ENCODE measurements at places on chromosomes 5 and 9.

DNA sequence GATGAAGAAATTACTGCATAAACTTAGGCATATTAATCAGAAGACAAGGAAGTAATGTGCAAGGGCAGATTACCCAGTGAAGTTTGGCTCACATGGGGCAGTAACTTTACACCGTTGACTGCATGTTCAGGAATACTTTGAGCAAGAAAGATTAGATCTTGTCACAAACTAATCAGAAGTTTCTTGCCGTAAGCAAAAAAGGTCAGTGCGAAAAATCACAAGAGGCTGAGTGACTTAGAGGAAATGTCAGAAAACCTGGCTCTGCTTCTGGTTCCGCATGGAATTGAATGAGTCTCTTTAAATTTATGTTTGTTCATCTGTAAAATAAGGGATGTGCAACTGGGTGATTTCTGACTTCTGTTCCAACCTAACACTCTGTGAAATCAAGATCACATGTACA is 64.4 kb downstream of the PARP8 start:
- H3K27me3 ChIP-seq = no peaks in the 10 kb centered on the region
- H3K27ac ChIP-seq = no peak overlapping the region
- H3K4me1 ChIP-seq = peaks cover 13% of the 10 kb centered on the region
- H3K36me3 ChIP-seq = no peaks in the 10 kb centered on the region
- DNase-seq = no peak

- no peaks in the 10 kb centered on the region for H3K36me3 ChIP-seq
- no peaks in the 10 kb centered on the region for H3K4me1 ChIP-seq
- no peak overlapping the region for H3K27ac ChIP-seq
- no peak overlapping the region for H3K4me3 ChIP-seq
- no peaks in the 10 kb centered on the region for H3K27me3 ChIP-seq
These were observed 10.6 kb upstream of the TRPC7 start for GRCh38 chr5:136375920-136376319.

GRCh38 chr9:137663584-137663983 is 44.8 kb downstream of the EHMT1 start:
- DNase-seq = no peak
- H3K27ac ChIP-seq = no peak overlapping the region
- no peak overlapping the region for H3K4me3 ChIP-seq
- H3K27me3 ChIP-seq = no peaks in the 10 kb centered on the region
- H3K4me1 ChIP-seq = peaks cover 23% of the 10 kb centered on the region

- H3K4me1 ChIP-seq = no peaks in the 10 kb centered on the region
- no peaks in the 10 kb centered on the region for H3K27me3 ChIP-seq
- H3K27ac ChIP-seq = no peak overlapping the region
These were observed 73.2 kb downstream of the WNK2 start for GRCh38 chr9:93256878-93257807.

- no peak overlapping the region for H3K4me3 ChIP-seq
- no peak for DNase-seq
- no peaks in the 10 kb centered on the region for H3K4me1 ChIP-seq
- H3K27ac ChIP-seq = no peak overlapping the region
- H3K27me3 ChIP-seq = peaks cover 17% of the 10 kb centered on the region
These were observed 64.0 kb downstream of the NSUN2 start for GRCh38 chr5:6568889-6569288.

DNA sequence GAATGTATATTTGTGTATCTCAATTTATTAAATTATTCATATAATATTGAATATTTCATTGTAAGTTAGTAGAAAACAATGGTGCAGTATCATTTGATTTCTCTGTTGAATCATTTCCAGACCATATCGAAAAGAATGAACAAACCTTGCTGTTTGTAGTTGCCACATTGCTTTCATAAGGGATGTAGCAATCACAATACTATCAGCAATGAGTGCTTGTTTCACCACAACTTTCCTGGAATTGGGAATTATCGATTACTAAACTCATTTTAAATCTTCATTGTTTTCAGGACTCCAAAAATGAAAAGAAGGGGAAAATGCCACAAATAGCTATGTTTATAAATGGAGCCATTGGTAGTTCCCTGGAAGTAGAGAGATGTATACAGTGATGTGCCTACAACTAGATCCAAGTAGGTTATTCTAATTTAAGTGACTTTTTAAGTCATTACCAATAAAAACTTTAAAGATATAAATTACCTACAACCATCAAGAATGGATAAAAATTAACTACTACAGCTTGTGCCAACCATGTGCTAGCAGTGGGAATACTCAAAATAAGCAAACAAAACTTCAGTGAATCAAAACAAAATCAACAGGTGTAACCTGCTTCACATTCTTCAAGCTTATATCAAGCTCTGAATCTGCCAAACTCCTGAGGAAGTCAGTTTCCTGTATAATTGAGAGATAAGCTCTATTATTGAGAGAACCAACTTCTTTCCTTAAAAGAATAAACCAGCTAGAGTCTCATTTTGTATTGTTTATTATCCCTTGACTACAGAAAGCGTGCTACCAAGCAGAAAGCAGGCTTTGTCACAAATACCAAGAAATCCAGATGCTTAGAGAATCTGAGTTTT is 358.6 kb downstream of the ADGRV1 start:
- no peak overlapping the region for H3K4me3 ChIP-seq
- H3K27me3 ChIP-seq = no peaks in the 10 kb centered on the region
- H3K4me1 ChIP-seq = no peaks in the 10 kb centered on the region
- H3K27ac ChIP-seq = no peak overlapping the region

- no peak for DNase-seq
- H3K4me3 ChIP-seq = no peak overlapping the region
- H3K36me3 ChIP-seq = no peaks in the 10 kb centered on the region
- peaks cover 7% of the 10 kb centered on the region for H3K4me1 ChIP-seq
- H3K27me3 ChIP-seq = peaks cover 8% of the 10 kb centered on the region
- H3K27ac ChIP-seq = no peak overlapping the region
These were observed 14.1 kb downstream of the S1PR3 start for GRCh38 chr9:89005323-89005722.

GRCh38 chr5:113082547-113082905 is 105.9 kb downstream of the DCP2 start:
- H3K27me3 ChIP-seq = no peaks in the 10 kb centered on the region
- DNase-seq = no peak
- H3K36me3 ChIP-seq = peaks cover 3% of the 10 kb centered on the region
- no peak overlapping the region for H3K4me3 ChIP-seq

DNA sequence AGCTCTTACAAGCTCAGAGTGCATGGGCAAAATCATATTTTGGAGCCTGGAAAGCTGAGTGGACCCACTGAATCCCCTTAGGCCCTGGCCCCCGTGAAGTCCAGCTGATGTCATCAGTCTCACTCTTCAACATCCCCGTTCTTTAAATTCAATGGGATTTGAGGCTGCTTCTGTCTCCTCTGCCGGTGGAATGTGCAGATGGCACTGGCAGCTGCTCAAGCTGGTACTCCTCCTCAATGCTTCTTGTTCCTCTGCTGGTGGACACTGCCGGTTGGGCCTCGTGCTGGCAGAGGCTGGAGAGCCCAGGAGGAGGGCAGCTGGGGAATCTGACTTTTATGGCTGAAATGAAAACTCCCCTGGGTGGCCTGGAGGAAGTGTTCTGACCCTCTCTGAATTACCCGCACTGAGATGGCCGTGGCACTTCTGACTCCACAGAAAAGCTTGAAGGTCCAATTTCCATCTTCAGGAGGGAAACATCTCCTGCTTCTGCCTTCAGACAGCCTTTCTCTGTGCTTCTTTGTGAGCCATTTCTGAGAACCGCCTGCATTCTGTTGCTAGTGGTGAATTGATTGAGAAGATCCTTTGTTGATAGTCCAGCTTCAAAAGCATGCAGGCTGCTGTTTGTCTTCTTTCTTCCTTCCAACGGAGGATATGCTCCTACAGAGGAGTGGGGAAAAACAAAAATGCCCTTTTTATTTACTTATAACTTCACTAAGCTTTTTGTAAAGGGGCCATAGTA is 298.9 kb downstream of the TMEM38B start:
- H3K4me3 ChIP-seq = no peak overlapping the region
- H3K4me1 ChIP-seq = no peaks in the 10 kb centered on the region
- no peak overlapping the region for H3K27ac ChIP-seq

- H3K4me1 ChIP-seq = no peaks in the 10 kb centered on the region
- no peak for DNase-seq
- H3K36me3 ChIP-seq = no peaks in the 10 kb centered on the region
- H3K27ac ChIP-seq = no peak overlapping the region
These were observed 29.1 kb upstream of the IL12B start for GRCh38 chr5:159359408-159359807.

DNA sequence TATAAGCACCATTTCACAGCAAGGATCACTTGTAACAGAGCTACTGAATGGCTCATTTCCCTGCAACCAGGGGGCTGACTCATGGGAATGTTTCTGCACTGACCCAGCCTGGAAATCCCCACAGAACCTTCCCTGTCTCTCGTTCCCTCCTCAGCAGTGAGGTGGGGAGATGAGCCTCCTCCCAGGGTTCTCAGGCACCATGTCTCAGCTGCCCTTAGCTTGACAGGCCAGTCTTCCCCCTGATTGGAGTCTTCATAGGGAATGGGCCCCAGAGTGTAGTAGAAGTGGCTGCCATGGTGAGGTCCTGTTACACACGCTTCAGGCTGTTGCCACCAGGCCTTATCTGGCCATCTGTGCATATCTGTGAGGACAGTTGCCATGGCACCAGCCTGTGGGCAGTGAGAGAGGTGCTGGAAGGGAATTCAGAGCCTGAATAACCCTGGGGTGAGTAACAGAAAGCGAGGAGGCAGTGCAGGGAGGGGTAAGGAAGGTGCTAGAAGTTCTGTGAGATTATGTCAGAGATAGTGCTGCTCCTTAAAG is 324.4 kb downstream of the ENC1 start:
- no peak overlapping the region for H3K27ac ChIP-seq
- H3K36me3 ChIP-seq = no peaks in the 10 kb centered on the region
- H3K27me3 ChIP-seq = no peaks in the 10 kb centered on the region
- H3K4me3 ChIP-seq = no peak overlapping the region

DNA sequence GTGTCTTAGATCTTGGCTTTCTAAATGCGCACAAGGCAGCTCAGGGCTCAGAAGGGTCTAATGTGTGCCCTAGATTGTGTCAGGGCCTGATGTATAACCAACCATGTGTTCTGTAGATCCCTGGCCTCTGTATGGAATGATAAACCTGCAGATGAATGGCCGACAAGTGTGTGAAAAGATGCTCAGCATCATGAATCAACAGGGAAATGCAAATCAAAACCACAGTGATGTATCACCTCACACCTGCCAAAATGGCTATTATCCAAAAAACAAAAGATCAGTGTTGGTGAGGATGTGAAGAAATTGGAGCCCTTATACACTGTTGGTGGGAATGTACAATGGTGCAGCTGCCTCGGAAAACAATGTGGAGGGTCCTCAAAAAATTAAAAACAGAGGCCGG is 489.8 kb downstream of the SEMA5A start:
- H3K4me1 ChIP-seq = no peaks in the 10 kb centered on the region
- no peak for DNase-seq
- no peaks in the 10 kb centered on the region for H3K36me3 ChIP-seq
- H3K27ac ChIP-seq = no peak overlapping the region
- no peak overlapping the region for H3K4me3 ChIP-seq

DNA sequence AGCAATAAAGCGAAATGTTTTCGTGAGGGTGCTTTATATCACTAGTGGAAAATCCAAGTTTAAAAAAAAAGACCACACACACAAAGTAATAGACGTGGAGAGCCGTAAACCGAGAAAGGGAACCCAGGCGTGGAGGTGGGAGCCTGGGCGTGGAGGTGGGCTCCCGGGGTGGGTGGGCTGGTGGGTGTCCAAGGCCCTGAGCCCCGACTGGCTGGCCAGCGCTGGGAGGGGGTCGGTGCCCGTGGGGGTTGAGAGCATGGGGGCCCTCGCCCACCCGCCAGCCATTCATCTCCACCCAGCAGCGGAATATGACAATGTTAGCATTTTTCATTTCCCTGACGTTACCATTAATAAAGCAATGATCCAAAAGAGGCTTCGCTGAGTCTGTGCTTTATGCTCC is 135.0 kb downstream of the MVB12B start:
- DNase-seq = no peak
- no peak overlapping the region for H3K27ac ChIP-seq
- no peak overlapping the region for H3K4me3 ChIP-seq
- H3K27me3 ChIP-seq = no peaks in the 10 kb centered on the region
- no peaks in the 10 kb centered on the region for H3K4me1 ChIP-seq
- H3K36me3 ChIP-seq = no peaks in the 10 kb centered on the region

DNA sequence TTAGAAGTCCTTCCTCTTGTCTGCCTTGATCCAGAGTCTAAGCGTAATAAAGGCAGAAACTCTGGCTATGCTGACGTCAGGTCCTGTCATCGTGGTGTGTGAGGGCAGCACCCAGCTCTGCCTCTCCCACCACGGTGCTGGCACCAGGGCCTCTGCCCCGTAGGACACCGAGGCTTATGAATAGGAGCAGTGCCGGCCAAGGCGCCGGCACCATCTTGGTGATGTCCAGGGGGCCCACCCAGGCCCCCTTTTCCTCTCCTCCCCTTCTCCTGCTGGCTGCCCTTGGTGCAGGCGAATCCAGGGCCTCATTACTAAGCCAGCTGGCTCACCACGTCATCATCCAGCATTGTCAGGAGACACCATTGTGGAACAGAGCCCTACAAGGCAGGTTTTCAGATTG is 252.3 kb downstream of the FANCC start:
- H3K4me1 ChIP-seq = no peaks in the 10 kb centered on the region
- H3K36me3 ChIP-seq = no peaks in the 10 kb centered on the region
- no peak for DNase-seq

GRCh38 chr5:83914199-83914598 is 193.5 kb upstream of the HAPLN1 start:
- H3K4me1 ChIP-seq = no peaks in the 10 kb centered on the region
- no peaks in the 10 kb centered on the region for H3K27me3 ChIP-seq
- H3K27ac ChIP-seq = no peak overlapping the region
- H3K4me3 ChIP-seq = no peak overlapping the region
- DNase-seq = no peak
- no peaks in the 10 kb centered on the region for H3K36me3 ChIP-seq

- H3K36me3 ChIP-seq = no peaks in the 10 kb centered on the region
- DNase-seq = no peak
- no peaks in the 10 kb centered on the region for H3K4me1 ChIP-seq
These were observed 23.0 kb upstream of the PRDM6 start for GRCh38 chr5:123066016-123066415.

DNA sequence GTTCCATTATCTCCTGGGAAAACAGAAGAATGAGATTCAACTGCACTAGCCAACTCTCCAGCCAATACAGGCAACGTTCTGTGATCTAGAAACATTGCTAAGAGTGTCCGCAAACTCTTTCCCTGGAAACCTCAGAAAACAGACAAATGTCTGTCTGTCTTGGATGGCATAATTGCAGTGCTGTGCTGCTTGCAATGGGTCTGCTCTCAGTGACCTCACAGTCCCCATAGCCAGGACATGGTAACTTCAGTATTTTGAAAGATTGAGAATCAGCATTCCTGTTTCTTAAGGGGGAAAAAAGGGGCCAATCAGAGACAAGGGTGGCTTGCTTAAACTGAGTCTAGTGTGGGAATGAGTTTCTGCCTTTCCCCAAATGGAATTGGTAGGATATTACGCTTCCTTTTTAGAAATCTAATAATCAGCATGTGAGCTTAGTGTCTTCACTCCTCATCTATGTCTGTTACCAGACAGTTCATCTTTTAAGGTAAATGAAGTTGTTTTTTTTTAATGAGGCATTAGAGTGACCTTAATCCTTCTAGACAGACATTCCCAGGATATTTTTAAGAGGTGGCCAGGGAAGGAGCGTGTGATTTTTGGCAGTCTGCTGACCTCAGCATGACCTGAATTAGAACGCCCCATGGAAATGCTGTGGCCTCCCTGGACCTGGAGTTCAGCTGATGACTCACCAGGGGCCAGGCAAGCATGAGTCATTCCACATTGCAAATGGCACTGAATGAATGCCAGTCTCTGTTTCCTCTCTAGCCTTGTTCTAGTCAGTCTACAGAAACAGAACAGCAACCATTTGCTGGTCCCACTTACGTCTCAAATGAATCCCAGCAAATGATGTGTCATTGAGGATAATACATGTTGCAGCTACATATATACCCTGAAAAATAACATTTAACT is 210.2 kb upstream of the ACTBL2 start:
- no peaks in the 10 kb centered on the region for H3K36me3 ChIP-seq
- no peak for DNase-seq
- H3K27ac ChIP-seq = no peak overlapping the region
- H3K27me3 ChIP-seq = no peaks in the 10 kb centered on the region
- H3K4me3 ChIP-seq = no peak overlapping the region

Measured in CD4-positive, alpha-beta T cell (primary cell).